Esophagus mucosa (tissue), 1 donor: ENCODE measurements at places on chromosomes 3 and 15. TPM values are rescaled to one million over a fixed set of nuclear protein-coding genes. Genes with fewer than 3 reads are reported as not detected.

The DLL4 gene
- 1.1 TPM for total RNA-seq

The RGMA gene
- 40.5 TPM for total RNA-seq

The ABCC5 gene
- 35.8 TPM for total RNA-seq

The ERICH6 gene
- not detected for total RNA-seq

The GAP43 gene
- total RNA-seq: not detected

The DCUN1D1 gene
- 37.1 TPM for total RNA-seq

The CFAP91 gene
- not detected for total RNA-seq

The TUSC2 gene
- total RNA-seq: 12.2 TPM

The FAM43A gene
- 23.4 TPM for total RNA-seq

The FETUB gene
- not detected for total RNA-seq

The ZDHHC23 gene
- total RNA-seq: 3.0 TPM

The ADPRH gene
- total RNA-seq: 2.1 TPM

The CFAP20DC gene
- 8.7 TPM for total RNA-seq

The XCR1 gene
- total RNA-seq: 0.04 TPM

The IP6K2 gene
- 53.1 TPM for total RNA-seq

The PLIN1 gene
- 0.32 TPM for total RNA-seq

The RPN1 gene
- total RNA-seq: 108 TPM

The RTP3 gene
- total RNA-seq: not detected

The PLSCR2 gene
- total RNA-seq: 0.12 TPM

The ADIPOQ gene
- 0.08 TPM for total RNA-seq
